ENCODE measurements at places on chromosomes 4 and X.

- DNase-seq, result no peak
Measured at GRCh38 chr4:70138751-70139150, 15.3 kb upstream of the PRR27 start.

DNA sequence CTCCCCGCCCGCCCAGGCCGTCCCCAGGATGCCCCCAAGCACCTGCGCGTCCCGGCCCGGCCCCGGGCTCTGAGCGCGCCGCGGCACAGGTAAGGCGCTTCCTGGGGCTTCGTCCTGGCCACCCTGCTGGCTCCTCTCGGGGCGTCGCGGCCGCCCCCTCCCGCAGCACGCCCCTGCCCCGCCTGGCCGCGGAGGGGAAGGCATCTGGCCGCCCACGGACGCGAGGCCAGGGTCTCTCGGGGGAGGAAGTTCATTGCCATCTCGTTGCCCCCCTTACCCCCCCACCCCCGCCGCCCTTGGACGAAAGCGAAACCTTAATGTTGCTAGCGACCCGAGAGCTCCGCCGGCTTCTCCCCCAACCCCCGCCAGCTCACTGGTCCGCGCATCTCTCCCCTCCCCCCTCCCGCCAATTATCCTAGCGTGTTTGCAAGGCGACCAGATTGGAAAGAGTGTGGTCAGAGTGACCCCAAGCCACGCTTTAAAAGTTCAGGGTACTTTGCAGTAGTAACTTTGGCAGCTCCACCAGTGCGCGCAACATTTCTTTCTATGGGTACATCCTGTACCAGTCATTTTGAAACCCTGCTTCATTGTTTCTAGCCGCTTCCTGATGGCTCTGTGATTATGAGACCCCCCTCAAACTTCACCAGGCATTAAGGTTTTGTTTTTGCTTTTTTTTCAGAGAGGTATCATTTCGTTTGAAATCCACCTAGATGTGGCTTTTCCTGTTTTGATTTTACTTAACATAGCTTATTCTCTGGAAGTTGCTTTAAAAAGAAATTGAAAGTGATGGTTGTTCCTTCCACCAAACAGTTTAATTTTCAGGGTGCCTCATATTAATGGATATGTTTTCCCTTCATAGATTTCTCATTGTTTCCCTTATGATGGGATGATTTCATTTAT lies 626 bp downstream of the TBC1D1 start:
- no peak for DNase-seq

- no peak for DNase-seq
Measured at GRCh38 chr4:22170353-22170752, 221.8 kb upstream of the KCNIP4 start.

- DNase-seq, result no peak
Measured at GRCh38 chr4:123952530-123953274, 556.1 kb downstream of the SPRY1 start.

Data from NCI-H2081 treated with DMSO at 0.1 percent for 48 hours (cell line).